NB4 (cell line): ENCODE measurements at places on chromosomes 6 and 20.

- DNase-seq: no peak
Observed at GRCh38 chr6:51360287-51360686, 541.6 kb downstream of the TFAP2B start.

DNA sequence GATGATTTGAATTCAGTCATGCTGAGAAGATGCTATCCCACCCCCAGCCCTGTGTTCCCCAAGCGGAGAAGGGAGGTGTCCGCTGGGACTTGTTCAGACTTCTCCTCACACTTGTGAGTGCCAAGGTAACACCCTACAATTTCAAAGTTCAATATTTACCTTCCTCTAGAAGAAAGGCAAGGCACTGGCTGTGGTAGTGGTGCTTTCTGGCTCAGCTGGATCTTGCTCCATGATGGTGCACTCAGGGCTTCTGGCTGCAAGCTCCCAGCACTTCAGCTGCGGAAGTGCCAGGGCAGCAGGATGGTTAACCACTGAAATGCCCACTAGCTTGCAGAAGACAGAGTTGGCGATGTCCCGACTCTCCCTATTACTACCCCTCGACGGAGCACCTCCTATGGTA is 135.4 kb downstream of the MTFR2 start:
- DNase-seq: no peak

- DNase-seq: peak; percentile 6
Observed at GRCh38 chr6:140101818-140102217, 727.4 kb upstream of the CITED2 start.

DNA sequence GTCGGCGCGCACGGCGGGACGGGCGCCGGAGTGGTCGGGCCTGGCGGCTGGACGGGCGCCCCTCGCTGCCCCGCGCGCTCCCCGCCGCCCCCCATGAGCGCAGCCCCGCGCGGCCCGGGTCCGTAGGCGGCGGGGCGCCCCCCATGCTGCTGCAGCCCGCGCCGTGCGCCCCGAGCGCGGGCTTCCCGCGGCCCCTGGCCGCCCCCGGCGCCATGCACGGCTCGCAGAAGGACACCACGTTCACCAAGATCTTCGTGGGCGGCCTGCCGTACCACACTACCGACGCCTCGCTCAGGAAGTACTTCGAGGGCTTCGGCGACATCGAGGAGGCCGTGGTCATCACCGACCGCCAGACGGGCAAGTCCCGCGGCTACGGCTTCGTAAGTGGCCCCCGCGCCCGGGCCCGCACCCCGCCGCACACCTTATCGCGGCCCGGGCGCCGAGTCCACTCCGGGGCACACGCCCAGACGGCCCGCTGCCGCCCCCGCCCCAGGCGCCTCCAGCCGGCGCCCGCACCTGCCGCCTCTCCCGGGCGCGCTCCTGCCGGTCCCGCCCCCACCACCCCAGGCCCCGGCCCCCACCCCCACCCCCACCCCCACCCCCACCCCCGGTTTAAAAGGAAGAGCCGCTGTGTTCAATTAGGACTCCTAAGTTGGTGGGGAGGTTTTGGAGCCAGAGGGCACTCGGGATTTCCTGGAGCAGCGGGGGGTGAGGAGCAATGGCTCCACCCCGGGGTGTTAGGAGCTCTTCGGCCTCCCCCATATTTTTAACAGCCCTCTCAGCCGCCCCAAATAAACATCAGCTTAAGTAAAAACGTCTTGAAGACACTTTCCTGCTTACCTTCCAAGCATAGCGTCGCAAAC is 474 bp downstream of the RBM38 start:
- peak; percentile 64 for DNase-seq

DNA sequence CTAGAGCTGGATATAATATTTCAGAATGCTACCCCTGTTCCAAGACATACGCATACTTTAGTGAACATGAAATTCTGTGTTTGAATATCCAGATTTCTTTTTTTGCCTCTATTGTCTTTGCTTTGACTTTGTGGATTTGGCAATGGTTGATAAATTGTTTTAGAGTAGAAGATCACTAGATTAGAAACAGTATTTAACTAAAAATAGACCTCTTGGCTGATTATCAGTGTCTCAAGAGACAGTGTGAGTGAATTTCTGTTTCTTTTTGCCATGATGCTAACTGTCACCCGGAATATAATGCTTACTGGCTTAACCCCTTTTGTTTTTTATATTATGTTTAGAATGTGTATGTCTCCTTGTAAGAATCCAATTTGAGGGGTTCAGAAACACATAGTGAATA is 102.5 kb downstream of the PLCB1 start:
- no peak for DNase-seq

DNA sequence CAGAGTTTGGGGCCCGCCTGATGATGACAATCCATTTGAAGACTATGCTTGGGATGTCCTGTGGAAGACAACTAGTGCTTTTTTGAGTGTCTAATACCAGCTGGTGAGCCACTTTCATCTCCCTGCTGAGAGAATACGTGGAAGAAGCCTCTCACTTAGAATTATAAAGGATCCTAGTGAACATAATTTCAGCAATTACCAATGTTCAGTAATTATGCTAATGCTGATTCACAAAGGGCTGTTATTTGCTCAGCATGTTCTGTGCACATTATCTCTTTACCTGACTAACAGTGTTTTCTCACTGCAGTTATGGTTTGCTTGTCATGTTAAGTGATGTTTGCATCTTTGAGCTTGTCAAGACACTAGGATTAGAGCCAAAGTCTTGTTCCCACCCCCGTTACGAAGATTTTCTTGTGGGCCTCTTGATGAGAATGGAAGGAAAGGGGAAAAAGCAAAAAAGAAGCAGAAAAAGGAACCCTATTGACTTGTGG is 282.1 kb upstream of the CHD6 start:
- DNase-seq: no peak

GRCh38 chr20:11178946-11179654 is 505.3 kb upstream of the JAG1 start:
- no peak for DNase-seq

DNA sequence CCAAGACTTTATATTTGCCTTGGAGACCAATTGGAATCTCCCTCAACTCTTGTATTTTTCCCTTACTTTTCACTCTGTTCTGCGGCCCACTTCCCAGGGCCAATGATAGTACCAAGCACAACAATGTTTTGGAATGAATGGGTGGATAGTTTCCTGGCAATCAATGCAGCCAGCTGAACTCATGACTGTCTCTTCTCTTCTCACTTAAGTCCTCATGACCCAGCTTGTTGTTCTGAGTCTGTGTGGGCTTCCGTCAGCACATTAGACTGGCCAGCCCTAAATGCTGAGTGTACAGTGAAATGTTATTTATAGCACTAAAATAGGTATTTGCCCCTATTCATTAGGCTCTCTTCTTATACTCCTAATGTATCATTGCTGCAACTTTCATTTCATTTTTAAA is 5.6 kb upstream of the MBOAT1 start:
- no peak for DNase-seq

GRCh38 chr6:159726255-159726917 is 920 bp upstream of the WTAP start:
- DNase-seq: no peak

- no peak for DNase-seq
Observed at GRCh38 chr6:146363838-146364607, 179.6 kb upstream of the RAB32 start.

DNA sequence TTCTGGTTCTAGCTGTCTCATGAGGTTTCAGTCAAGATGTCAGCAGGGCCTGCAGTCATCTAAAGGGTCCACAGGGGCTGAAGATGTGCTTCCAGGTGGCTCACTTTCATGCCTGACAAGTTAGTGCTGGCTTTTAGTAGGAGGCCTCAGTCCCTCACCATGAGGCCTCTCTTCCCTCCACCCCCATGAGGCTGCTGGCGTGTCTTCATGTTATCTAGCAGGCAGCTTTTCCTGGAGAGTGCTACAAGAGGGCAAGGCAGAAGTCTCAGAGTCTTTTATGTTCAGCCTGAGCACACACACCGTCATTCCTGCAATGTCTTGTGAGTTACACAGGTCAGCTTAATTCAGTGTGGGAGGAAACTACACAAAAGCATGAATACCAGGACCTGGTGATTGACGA is 769.9 kb downstream of the HDGFL1 start:
- DNase-seq: no peak

GRCh38 chr6:34791164-34791700 is 651 bp upstream of the BLTP3A start:
- DNase-seq: peak; percentile 85

DNA sequence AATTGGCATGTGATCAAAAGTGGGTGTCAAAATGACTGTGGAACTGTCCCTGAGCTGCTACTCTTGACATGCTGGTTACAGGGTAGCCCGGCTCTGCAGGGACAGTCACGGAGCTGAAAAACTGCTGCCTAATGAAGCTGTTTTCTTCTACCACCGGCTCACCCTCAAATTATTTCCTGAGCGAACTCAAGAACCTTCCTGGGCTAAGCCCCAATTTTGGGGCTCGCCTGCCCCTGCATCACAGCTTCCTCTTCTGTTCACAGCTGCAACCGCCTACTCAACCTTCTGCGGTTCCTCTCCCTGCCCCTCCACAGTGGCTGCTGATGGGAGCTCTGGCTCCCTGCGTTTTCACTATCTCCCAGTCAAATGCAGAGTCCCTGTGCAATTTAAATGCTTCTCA is 110.8 kb upstream of the MLN start:
- DNase-seq: peak; percentile 82

- no peak for DNase-seq
Observed at GRCh38 chr20:38125157-38126056, 39.7 kb downstream of the TGM2 start.

DNA sequence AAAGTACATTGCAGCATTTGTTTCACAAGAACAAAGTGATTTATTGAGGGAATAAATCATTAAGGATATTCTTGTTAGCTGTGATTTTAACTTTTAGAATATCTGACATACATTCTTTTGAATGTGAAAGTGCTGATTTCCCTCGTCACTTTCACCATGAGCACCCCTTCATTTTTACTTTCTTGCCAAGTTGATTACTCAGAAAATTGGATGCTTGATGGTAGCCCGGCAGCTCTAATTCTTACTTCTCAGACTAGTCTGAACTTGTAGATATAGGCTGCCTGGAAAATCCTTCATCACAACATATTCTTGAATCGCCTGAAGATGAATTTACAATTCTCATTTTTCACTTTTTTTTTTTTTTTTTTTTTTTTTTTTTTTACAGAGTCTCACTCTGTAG is 147.1 kb upstream of the SMLR1 start:
- DNase-seq: no peak

- no peak for DNase-seq
Observed at GRCh38 chr6:64037427-64037826, 401.8 kb downstream of the PHF3 start.

DNA sequence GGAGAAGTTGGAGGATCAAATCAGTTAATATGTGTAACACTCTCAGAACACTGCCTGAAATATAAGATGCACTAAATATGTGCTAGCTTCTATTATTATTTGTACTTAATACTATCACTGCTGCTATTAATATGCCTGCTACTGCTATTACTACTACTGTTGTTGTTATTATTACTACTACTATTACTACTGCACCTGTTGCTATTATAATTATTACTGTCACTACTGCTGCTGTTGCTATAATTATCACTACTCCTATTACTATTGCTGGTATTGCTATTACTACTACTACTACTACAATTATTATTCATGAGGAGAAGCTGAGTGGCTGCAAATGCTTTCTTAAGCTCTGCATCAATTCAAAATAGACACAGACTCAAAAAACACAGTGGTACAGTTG is 16.7 kb upstream of the SSTR4 start:
- no peak for DNase-seq

- DNase-seq: no peak
Observed at GRCh38 chr6:37556881-37557644, 57.4 kb upstream of the CCDC167 start.

- peak; percentile 76 for DNase-seq
Observed at GRCh38 chr6:27251112-27251605, 3.7 kb downstream of the PRSS16 start.

DNA sequence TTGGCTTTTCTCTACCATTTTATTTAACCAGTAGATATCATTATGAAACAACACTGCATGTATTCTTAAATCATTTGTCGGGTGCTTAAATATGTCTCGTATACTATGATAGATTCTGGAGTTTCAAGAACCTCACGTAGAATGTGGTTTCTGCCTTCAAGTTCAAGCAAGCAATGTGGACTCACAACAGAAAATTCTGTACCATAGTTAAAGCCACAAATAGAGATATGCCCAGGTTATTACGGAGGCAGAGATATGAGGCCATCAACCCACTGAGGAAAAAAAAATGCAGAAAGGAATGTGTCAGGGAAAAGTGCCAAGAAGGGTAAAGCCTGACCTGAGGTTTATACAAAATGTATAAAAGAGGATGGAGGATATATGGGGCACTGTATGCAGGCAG is 109.9 kb downstream of the GFRAL start:
- DNase-seq: no peak

GRCh38 chr6:148103436-148103835 is 239.2 kb upstream of the SASH1 start:
- no peak for DNase-seq
